Vagina (tissue), 2 donors: ENCODE measurements at places on chromosomes 12 and 14.

GRCh38 chr12:88952562-88952942, 372.3 kb upstream of the KITLG start:
- no peaks in the 10 kb centered on the region for H3K4me1 ChIP-seq
- no peaks in the 10 kb centered on the region for H3K27me3 ChIP-seq
- no peak overlapping the region for H3K4me3 ChIP-seq
- no peak overlapping the region for H3K27ac ChIP-seq

- no peak overlapping the region for H3K4me3 ChIP-seq
- H3K27ac ChIP-seq = no peak overlapping the region
- H3K27me3 ChIP-seq = no peaks in the 10 kb centered on the region
- DNase-seq = no peak
- H3K4me1 ChIP-seq = no peaks in the 10 kb centered on the region
Measured at GRCh38 chr14:100695423-100695738, 31.3 kb upstream of the DLK1 start.

DNA sequence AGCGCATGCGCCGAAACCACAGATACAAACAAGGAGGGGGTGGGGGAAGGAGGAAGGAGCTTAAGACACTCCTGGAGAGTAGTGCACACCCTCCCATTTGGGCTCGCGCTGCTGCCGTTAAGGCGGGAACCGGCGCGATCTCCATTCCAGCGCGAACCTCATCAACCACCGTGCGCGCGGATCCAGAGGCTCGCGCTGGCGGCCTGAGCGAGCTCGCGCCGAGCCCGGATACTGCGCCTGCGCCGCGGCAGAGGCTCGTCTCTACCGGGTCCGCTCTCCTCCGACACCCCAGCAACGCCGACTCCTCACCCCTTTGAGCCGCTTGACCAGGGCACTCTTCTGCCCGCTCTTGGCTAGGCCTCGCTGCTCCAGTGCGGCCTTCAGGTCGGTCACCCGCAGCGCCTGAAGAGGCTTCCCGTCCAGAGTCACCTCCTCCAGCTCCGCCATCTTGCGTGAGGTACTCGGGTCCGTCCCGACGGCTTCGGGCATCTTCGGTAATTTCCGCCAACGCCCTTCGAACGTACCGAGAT, at the start of gene ACIN1:
Gene ACIN1, minus strand, starts transcription at position 471 of the 530 bp plus-strand sequence. Its CDS starts 24 bp downstream, at position 447.
- no peak for DNase-seq
- peaks cover 3% of the 10 kb centered on the region for H3K36me3 ChIP-seq
- peak within 1 kb of the TSS; percentile 99 for H3K27ac ChIP-seq

GRCh38 chr12:72485017-72485701, 213.0 kb downstream of the TRHDE start:
- no peak for DNase-seq
- no peaks in the 10 kb centered on the region for H3K4me1 ChIP-seq
- no peak overlapping the region for H3K4me3 ChIP-seq
- H3K27ac ChIP-seq = no peak overlapping the region
- no peaks in the 10 kb centered on the region for H3K36me3 ChIP-seq
- no peaks in the 10 kb centered on the region for H3K27me3 ChIP-seq

GRCh38 chr14:61703342-61704129, 8.2 kb downstream of the HIF1A start:
- peaks cover 64% of the 10 kb centered on the region for H3K4me1 ChIP-seq
- no peak overlapping the region for H3K27ac ChIP-seq
- no peaks in the 10 kb centered on the region for H3K36me3 ChIP-seq
- H3K27me3 ChIP-seq = no peaks in the 10 kb centered on the region

- DNase-seq = no peak
- H3K27me3 ChIP-seq = no peaks in the 10 kb centered on the region
- no peaks in the 10 kb centered on the region for H3K4me1 ChIP-seq
- H3K36me3 ChIP-seq = no peaks in the 10 kb centered on the region
- no peak overlapping the region for H3K4me3 ChIP-seq
Measured at GRCh38 chr12:4421590-4422031, 24.0 kb downstream of the FGF6 start.

GRCh38 chr12:92065018-92065499, 80.6 kb downstream of the BTG1 start:
- no peak overlapping the region for H3K27ac ChIP-seq
- H3K36me3 ChIP-seq = no peaks in the 10 kb centered on the region
- H3K4me1 ChIP-seq = peaks cover 26% of the 10 kb centered on the region
- no peaks in the 10 kb centered on the region for H3K27me3 ChIP-seq

DNA sequence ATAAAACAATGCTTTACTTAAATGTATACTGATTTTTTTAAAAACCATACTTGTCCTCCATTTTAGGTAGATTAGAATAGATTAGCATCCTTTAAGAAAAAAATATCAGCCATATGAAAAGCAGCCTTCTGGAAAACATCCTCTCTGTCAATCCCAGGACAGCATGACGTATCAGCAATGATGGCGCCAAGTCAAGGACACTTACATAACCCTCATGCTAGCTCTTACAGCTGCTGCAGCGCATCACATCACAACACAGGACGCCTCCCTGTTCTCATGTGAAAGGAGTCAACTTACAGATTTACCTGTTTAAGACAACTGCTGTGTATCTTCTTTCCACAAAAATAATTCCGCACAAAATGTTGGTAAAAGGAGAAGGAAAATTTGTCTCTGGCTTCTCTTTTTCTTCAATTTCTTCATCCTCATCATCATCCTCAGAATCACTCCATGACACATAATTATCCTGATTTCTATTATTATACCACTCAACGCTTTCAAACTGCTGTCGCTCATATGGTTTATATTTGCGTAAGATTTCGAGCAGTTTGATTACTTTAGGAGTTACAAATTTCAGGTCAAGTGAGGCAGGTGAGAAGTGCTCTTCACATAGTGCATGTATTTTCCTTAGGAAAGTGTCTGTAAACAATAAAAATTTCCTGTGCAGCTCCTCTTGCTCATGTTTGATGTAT, 33.3 kb downstream of the DICER1 start:
- no peaks in the 10 kb centered on the region for H3K36me3 ChIP-seq
- H3K4me3 ChIP-seq = no peak overlapping the region
- no peak for DNase-seq

GRCh38 chr12:92886131-92886530, 43.0 kb downstream of the EEA1 start:
- no peaks in the 10 kb centered on the region for H3K27me3 ChIP-seq
- H3K36me3 ChIP-seq = peaks cover 6% of the 10 kb centered on the region
- DNase-seq = no peak
- H3K4me1 ChIP-seq = peaks cover 6% of the 10 kb centered on the region
- no peak overlapping the region for H3K4me3 ChIP-seq
- H3K27ac ChIP-seq = no peak overlapping the region

- DNase-seq = no peak
- no peaks in the 10 kb centered on the region for H3K27me3 ChIP-seq
- H3K36me3 ChIP-seq = no peaks in the 10 kb centered on the region
- no peak overlapping the region for H3K27ac ChIP-seq
- H3K4me1 ChIP-seq = peaks cover 20% of the 10 kb centered on the region
Measured at GRCh38 chr12:2615665-2616402, 178.9 kb upstream of the FKBP4 start.

- H3K27me3 ChIP-seq = no peaks in the 10 kb centered on the region
- no peaks in the 10 kb centered on the region for H3K36me3 ChIP-seq
- no peak for DNase-seq
- no peaks in the 10 kb centered on the region for H3K4me1 ChIP-seq
- no peak overlapping the region for H3K4me3 ChIP-seq
- H3K27ac ChIP-seq = no peak overlapping the region
Measured at GRCh38 chr12:130204541-130204953, 42.3 kb downstream of the FZD10 start.

GRCh38 chr14:103846543-103847450, 578 bp downstream of the PPP1R13B start:
- no peak for DNase-seq
- H3K4me3 ChIP-seq = peak overlapping the region; percentile 92
- peak overlapping the region; percentile 58 for H3K27ac ChIP-seq
- peaks cover 18% of the 10 kb centered on the region for H3K4me1 ChIP-seq

DNA sequence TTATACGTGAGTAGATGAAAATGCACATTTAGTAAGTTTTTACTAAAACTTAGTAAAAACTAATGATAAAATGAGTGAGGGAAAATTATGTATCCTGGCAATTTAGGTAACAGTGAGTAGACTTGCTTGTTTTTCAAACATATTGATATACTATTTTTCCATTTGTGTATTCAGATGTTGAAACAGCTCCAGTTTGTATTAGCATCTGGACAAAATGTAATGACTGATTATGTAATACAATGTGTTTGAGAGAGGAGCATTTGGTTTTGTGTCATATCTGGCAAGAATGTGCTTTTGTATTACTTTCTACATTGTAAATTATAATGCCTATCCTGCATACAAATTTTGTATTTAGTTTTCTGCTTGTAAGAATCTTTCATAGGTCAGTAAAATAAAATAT, 5.6 kb downstream of the CNOT2 start:
- H3K27ac ChIP-seq = no peak overlapping the region
- no peaks in the 10 kb centered on the region for H3K36me3 ChIP-seq
- H3K4me3 ChIP-seq = no peak overlapping the region
- no peaks in the 10 kb centered on the region for H3K27me3 ChIP-seq

DNA sequence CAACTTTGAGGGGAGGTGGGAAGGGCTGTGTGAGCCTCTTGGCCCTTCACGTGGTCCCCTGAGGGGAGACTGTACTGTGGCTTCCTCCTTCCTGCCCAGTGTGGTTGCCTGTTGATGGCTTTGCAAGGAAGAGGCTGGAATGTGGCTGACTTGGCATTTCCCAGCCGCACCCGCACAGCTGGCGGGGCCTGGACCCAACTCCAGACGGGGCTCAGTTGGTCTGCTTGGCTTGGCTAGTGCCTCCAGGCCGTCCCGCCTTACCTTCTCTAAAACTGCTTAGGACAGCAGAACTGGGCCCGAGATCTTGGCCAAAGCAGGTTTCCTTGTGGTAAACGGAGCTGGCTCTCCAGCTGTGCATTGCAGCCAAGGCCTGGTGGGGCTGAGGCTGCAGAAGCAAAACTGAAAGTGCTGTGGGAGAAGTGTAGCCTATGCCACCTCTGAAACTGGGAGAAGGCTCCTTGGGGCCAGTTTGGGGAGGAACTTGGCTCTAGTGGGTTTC, 139.5 kb downstream of the SMOC1 start:
- DNase-seq = no peak
- H3K4me1 ChIP-seq = peaks cover 16% of the 10 kb centered on the region
- H3K27ac ChIP-seq = no peak overlapping the region
- peak overlapping the region; percentile 29 for H3K4me3 ChIP-seq
- no peaks in the 10 kb centered on the region for H3K27me3 ChIP-seq
- H3K36me3 ChIP-seq = no peaks in the 10 kb centered on the region

- H3K4me3 ChIP-seq = no peak overlapping the region
- no peaks in the 10 kb centered on the region for H3K27me3 ChIP-seq
- no peaks in the 10 kb centered on the region for H3K36me3 ChIP-seq
- H3K4me1 ChIP-seq = no peaks in the 10 kb centered on the region
- DNase-seq = no peak
Measured at GRCh38 chr14:94213021-94213420, 38.9 kb downstream of the PPP4R4 start.

DNA sequence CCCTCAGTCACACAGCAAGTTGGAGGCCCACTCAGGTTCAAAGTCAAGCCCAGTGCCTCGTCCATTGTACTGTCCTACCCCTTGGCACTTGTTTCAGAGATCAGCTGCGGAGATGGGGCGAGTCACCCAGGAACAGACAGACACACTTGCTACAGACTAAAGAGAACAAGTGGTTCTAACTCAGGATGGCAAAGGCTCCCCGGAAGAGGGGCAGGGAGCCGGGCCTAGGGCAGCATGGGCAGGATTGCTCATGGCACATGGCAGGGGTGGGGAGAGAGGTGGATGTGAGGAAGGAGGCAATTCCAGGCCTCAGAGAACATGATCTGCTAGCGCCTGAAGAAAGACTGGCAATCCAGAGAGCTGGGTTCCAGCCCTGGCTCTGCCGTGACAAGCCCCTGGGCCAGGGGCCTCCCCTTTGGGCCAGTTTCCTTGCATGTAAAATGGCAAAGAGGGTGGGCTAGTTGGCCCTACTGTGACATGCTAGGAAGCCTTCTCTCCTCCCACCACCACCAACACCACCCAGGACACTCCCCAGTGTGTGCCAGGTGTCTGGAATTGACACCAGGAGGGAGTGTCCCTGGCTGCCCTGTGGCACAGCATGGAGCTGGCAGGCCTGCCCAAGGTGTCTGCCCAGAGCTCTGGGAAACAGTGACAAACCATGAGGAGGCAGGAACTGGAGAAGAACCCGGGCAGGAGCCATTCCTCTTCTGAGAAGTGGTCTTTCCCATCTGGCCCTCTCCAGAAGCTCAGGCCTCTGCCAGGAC, 24.0 kb upstream of the IRF2BPL start:
- no peak for DNase-seq
- peaks cover 23% of the 10 kb centered on the region for H3K4me1 ChIP-seq
- H3K27ac ChIP-seq = peak overlapping the region; percentile 65
